ENCODE measurements at places on chromosomes 2 and 18. TPM values are rescaled to one million over a fixed set of nuclear protein-coding genes. Genes with fewer than 3 reads are reported as not detected.

Gene MYO5B
- under 0.01 TPM for total RNA-seq

Gene EPB41L5
- 9.7 TPM for total RNA-seq

Gene TACR1
- total RNA-seq, result not detected

Gene NCL
- total RNA-seq, result 100 TPM

Gene XPO1
- total RNA-seq, result 224 TPM

Gene RBM43
- total RNA-seq, result 4.7 TPM

Gene EGR4
- not detected for total RNA-seq

Gene DHX57
- total RNA-seq, result 28.9 TPM

Gene SPATA3
- total RNA-seq, result not detected

Gene ASB18
- total RNA-seq, result not detected

DNA sequence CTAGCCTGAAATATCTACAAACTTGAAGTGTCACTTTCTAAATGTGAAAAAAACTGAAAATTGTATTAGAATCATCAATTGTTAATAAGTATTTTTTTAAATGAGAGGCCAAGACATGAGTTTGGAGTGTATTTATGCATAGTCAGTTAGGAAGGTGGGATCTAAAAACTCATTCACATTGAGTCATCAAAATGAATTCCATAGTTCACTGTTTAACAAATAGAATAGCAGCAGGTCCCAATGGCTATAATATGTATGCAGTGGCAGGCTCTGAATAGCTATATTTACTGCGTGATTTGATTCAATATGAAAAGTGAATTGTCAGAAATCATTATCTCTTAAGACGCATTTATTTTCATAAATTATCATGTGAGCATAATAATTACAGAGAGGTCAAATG, 256.1 kb downstream of the ZNF385B start:
- no peak for DNase-seq

DNA sequence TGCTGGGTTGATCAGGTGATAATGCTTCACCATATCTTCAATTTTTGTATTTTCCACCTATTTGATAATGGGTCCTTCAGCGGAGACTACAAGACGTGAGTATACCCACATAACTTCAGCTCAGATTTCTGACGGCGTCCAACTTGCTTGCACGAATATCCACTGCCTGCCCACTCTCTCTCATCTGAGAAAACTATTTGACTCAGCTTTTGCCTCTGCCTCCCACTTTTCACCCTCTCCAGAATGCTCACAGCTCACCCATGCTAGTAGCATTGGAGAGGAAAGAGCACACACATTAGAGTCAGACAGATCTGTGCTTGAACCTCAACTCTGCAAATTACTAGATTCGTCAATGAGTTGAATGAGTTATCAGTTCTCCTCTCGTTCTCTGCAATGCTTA, 166.8 kb downstream of the BCL2 start:
- no peak for DNase-seq

- DNase-seq, result no peak
Measured at GRCh38 chr2:206776432-206776831, 11.0 kb downstream of the FASTKD2 start.

- no peak for DNase-seq
Measured at GRCh38 chr2:218024871-218025270, 22.1 kb upstream of the TNS1 start.

GRCh38 chr18:77544792-77545191, 295.1 kb downstream of the GALR1 start:
- no peak for DNase-seq

- no peak for DNase-seq
Measured at GRCh38 chr2:137870682-137871081, 93.6 kb upstream of the HNMT start.

DNA sequence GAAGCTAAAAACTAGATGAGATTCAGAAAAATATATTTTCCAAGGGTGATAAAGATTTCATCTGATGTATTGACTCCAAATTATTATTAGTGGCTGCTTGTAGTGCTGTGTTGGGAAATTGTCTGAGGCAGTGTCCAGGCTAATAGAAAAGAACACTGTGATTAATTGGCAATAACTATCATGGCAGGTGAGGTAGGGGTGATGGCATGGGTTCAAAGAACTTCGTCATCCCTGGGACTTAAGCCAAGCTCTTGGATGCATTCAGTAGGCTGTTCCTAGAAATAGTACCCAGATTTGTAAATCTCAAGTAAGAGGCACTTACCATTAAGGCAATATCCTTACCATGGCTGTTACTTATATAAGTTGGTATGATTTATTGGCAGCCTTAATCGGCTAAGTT, 13.2 kb upstream of the RAPGEF4 start:
- no peak for DNase-seq

GRCh38 chr2:223306371-223306770, 254.4 kb downstream of the KCNE4 start:
- peak; percentile 44 for DNase-seq

DNA sequence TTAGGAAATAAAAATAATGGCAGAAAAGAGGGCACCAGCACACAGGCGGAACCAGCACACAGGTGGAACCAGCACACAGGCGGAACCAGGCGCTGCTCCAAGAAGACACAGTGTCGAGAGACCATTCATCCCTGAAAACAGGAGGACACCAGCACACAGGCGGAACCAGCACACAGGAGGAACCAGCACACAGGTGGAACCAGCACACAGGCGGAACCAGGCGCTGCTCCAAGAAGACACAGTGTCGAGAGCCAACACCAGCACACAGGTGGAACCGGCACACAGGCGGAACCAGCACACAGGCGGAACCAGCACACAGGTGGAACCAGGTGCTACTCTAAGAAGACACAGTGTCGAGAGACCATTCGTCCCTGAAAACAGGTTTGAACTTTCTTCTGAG, 115.5 kb upstream of the TMEM18 start:
- DNase-seq, result no peak

- DNase-seq, result peak; percentile 31
Measured at GRCh38 chr2:224083638-224084037, 44.6 kb upstream of the SERPINE2 start.

DNA sequence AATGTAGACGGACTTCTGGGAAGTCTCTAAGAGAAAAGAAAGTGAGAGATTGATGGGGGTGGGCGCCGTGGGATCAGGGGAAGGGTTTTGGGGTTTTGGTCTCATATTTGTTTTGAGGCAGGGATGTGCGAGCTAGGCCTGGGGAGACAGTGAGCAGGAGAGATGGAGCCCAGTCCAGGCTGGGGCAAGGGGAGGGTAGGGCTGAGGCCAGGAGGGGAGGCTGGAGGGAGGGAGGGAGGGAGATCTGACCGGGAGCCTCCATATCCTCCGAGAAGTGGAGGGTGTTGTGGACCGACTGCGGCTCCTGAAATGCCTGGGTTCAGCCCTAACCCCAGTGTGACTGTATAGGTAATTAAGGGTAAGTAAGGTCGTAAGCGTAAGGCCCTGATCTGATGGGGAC, 72.8 kb upstream of the ODC1 start:
- DNase-seq, result no peak

DNA sequence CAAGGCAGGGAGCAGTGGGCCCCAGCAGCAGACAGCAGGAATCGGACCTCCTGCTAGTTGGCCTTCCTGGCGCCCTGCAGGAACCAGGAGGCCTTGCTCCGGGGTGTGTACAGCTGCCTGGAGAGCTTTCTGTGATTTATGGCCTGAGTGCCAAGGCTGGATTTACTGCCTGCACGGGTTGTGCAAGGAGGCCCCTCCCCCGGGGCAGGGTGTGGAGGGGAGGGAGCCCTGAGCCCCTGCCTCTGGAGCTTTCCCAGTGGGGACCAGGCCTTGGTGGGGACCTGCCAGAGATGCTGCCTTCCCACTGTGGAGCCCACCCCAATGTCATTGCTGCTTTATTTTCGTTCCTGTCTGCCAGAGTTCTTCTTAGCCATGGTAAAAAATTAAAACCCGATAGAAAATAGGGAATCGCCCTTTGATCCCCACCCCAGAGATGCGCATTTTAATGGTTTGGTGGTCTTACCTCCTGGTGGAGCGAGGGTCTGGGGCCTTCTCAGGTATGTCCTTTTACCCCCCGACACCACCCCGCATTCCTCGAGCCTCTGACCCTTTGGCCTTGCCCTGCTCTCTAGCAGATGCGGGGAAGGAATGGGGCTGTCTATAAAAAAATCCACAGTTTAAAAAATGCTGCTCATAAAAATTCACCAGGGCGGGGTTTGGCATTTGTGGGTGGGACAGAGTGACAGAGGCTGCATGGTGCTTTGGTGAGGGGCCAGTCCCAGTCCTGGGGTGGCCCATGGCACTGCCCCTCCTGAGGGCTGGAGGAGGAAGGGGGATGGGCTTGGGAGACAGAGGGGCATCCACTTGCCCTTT, 6.9 kb upstream of the RALB start:
- peak; percentile 83 for DNase-seq

- DNase-seq, result no peak
Measured at GRCh38 chr2:224927646-224928173, 114.6 kb downstream of the DOCK10 start.

GRCh38 chr2:9168821-9169221, 37.8 kb upstream of the ASAP2 start:
- no peak for DNase-seq

DNA sequence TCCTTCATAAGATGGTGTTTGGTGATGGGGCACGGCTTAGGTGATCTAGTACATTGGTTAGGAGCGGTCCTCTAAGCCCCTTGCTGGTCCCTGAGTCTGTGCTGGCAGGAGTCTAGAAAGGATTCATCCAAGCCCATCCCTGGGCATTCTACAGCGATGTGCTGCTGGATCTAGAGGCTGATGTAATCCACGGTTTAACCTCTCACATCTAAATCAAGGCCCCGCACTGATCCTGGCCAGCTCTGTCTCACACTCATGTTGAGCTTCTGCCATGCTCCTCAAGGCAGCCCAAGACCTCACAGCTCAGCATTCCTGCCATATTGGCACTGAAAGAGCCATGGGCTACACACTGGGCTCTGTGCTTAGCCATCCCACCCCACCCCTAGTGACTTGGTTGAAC, 664.8 kb downstream of the STK39 start:
- DNase-seq, result no peak

DNA sequence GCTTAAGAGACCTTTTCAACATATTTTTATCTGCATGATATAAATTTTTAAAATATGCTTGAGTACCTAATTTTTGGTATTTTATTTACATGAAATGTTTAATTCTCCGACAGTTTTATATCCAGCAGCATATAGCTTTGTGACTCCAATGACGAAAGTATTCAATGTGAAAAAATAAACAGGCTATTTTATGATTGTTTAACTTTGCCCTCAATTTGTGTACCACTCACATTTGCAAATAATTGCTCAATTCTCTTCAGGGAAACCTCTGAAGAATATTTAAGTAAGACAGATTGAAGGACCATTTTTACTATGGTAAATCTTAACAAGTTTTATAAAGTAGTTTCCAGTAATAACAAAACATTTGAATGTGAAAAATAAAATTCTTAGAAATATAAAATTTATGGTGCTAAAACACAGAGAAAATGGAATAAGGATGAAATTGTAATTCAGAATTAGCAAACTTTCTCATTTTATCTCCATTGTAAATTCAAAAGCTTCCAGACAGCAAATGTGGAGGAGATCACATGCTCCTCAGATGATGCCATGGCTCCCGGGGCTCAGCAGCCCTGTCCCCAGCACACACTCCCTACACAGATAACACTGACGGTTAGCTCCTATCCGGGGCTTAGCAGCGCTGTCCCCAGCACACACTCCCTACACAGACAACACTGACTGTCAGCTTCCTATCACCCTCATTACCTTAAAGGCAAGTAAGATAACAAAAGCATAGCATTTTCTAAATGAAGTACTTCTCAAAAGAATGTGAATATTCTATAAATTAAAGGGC, 39.7 kb downstream of the SH3YL1 start:
- DNase-seq, result no peak

DNA sequence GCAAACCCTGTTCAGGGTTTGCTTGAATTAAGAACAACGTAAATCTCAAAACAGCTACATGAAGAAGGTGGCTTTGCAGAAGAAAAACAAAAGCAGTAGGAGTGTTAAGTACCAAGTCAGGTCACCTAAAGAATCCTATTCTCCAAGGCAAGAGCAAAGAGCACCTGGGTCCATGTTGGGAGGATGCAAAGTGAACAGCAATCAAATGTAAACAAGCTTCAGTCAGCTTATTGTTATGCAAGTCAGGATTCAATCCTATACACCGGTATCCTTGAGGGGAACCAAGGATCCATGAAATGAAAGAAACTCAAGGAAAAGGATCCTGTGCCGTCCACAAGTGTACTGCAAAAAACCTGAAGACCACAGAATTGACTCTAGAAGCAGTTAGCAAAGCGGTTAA, 261.0 kb upstream of the DDX18 start:
- no peak for DNase-seq

DNA sequence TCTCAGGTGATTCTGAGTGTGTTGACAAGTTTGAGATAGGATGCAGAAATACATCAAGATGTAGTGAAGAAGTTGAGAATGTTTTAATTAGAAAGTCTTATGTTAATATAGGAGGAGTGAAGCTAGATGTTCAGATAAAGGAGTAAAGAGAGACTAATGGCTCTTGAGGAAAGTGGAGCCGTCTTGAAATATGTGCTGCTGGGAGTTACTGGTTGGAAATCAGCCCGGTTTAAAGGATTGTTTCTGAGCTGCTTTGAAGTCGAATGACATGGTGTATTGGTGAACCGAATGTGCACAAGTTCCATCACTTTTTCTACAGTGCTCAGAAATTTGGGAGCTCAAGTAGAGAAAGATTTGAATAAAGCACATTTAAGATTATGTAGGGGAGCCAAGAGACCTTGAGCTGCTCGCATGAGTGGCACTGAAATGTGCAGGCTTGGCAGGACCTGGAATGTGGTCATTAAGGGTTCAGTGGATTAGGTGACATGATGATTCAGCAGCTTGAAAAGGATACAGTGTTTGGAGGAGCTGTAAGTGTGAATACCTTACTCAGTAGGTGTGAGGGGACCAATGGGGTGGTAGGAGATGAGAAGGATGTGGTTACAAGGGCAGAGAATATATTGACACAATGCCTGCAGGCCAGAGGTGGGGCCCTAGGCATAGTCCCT, 68.6 kb downstream of the CAB39 start:
- no peak for DNase-seq

- DNase-seq, result no peak
Measured at GRCh38 chr18:76985156-76985950, 147.2 kb downstream of the MBP start.

- no peak for DNase-seq
Measured at GRCh38 chr2:84939426-84940087, 31.4 kb upstream of the KCMF1 start.

DNA sequence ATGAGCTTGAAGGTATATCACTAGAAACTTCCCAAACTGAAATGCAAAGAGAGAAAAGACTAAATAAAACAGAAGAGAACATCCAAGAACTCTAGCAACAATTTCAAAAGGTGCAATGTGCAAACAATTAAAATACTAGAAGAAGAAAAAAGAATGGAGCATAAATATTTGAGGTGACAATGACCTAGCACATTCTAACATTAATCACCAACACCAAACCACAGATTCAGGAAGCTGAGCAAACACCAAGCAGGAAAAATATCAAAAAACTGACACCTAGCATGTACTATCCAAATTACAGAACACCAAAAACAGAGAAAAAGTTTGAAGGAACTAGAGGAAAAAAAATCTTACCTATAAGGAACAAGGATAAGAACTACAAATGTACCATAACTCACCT, 460.8 kb downstream of the IRS1 start:
- DNase-seq, result no peak

All from fibroblast of villous mesenchyme (primary cell).